IMR-90 (cell line): ENCODE measurements at places on chromosomes 6 and 20. TPM values are rescaled to one million over a fixed set of nuclear protein-coding genes. Genes with fewer than 3 reads are reported as not detected.

The CDSN gene
- total RNA-seq: not detected in 2 replicates

The NKAIN4 gene
- total RNA-seq: not detected in 2 replicates

The EPPIN gene
- total RNA-seq: not detected in 2 replicates

The CDH4 gene
- 1.6 and 2.2 TPM in 2 replicates for total RNA-seq

The OR2H2 gene
- not detected in 2 replicates for total RNA-seq

The BPI gene
- total RNA-seq: not detected in 2 replicates

The SLC35D3 gene
- not detected in 2 replicates for total RNA-seq

The RREB1 gene
- total RNA-seq: 8.4 and 8.6 TPM in 2 replicates

The RNF182 gene
- 6.4 and 9.1 TPM in 2 replicates for total RNA-seq

The ITCH gene
- total RNA-seq: 94.6 and 103 TPM in 2 replicates

The STK35 gene
- total RNA-seq: 11.1 and 11.4 TPM in 2 replicates
